ENCODE measurements at places on chromosomes 3 and 15.
A peak's percentile ranks its signal among the peaks of the same experiment; 100 is the strongest.

DNA sequence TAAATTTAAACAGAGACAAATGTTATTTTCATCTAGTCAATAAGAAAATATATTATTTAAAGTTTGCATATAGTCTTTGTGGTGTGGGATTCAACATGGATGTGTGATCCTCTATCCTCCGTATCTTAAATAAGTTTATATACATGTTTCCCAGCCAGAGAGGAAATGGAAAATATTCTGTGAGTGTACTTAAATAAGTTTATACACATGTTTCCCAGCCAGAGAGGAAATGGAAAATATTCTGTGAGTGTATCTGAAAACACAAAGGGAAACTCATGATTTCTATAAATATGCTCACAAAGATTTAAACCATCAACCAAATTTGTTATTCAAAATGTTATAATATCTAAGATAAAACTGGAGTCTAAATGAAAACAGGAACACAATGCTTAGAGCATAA lies 110.0 kb upstream of the MELTF start:
- DNase-seq, result no peak

DNA sequence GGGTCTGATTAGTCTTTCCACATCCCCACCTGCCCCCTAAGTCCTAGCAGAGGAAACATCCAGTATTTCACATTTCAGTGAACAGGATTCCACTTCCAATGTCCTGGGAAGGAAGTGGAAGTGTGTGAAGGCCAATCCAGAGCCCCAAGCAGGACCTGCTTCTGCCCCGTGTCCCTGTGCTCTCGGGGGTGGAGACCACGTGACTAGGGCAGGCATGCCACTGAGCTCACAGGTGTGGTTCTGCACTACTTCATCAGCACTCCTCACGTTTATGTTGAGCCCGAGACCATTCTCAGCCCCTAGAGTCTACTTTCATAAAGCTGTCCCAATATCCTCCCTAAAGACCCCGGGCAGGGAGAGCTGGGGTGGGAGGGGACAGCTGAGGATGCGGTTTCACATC lies 84.3 kb downstream of the RAB11A start:
- DNase-seq, result no peak

- peak; percentile 87 for DNase-seq
Observed at GRCh38 chr3:123618768-123619484, 34.1 kb upstream of the HACD2 start.

DNA sequence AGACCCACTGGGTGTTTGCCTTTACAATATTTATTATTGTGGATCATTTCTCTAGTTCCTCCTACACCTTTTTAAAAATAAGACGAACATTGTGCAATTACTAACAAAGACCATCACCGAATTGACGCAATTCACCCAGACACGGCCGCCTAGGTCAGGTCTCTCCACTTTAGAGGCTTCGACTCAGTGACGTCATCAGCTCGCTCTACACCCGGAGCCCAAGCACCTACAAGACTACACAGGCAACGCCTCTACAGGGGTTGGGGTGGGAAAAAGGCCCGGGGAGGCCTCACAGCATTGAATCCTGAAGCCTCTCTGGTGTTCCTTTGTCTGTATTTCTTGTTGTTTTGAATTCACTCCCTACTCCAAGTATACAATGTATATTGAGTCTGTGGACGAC lies 16.6 kb downstream of the ZIC4 start:
- DNase-seq, result no peak

DNA sequence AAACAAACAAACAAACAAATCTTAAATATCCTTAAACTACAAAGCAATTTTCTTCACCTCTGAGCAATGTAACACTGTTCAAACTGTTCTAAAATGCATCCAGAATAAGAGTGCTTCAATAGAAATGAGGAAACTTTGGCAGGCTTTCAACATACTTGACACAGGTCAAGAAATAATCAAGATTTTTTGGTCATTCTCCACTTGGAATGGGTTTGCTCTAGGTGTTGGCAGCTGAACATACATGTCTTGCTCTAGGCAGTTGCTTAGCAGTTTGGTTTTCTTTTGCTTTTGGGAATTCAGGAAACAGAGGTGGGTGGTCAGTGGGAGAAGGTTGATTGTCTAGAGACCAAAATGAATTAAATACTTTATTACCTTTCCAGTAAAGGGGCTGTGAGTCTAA lies 1.4 kb upstream of the LRRC3B start:
- no peak for DNase-seq

DNA sequence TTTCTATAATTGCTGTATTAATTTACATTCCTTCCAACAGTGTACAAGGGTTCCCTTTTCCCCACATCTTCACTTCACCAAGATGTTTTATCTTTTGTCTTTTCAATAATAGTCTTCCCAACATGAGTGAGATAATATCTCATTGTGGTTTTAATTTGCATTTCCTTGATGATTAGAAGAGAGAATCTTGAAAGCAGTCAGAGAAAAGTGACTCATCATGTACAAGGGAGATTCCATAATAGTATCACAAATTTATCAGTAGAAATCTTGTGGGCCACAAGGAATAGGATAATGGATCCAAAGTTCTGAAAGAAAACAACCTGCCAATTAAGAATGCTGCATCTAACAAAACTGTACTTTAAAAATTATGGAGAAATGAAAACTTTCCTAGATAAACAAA lies 189.3 kb downstream of the NECTIN3 start:
- DNase-seq, result no peak

GRCh38 chr3:182370949-182371348 lies 422.4 kb upstream of the ATP11B start:
- peak; percentile 32 for DNase-seq

GRCh38 chr15:31332020-31332680 lies 5.5 kb downstream of the KLF13 start:
- no peak for DNase-seq

DNA sequence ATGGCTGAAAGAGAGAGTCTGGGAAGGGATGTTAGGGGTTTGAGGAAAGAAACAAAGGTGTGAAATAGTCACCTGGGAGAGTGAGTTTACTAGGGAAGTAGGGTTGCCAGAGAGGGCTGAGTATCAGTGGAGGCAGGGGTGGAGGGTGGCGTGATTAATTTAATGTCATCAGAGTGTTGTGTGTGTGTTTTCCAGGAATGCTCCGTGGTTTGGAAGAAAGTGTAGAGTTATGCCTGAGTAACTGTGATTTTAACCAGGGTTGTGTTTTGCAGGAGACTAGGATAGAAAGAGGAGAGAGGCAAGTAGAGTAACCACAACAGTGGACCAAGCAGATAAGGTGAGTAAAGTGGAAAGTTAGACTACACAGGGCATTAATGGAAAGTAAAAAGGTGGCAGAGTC lies 27.2 kb downstream of the PLD1 start:
- peak; percentile 57 for DNase-seq

DNA sequence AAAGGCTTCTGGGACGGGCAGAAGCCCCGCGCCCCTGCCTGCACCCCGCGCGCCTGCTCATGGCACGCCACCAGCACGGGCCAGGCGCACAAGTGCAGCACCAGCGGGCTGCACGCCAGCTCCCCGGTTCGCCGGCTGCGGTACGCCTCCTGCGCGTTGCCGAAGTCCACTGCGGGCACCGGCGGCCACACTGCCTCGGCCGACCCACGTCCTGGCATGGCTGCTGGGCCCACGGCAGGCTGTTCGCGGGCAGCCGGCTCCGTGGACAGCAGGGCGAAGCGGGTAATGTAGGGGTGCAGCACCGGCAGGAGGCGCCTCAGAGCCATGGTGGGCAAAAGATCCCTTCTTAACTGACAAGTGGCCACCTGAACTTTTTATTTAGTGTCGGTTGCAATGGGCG lies 34.8 kb downstream of the MCCC1 start:
- DNase-seq, result no peak

GRCh38 chr3:31405515-31405914 lies 127.2 kb upstream of the STT3B start:
- peak; percentile 35 for DNase-seq

GRCh38 chr3:185503521-185503920 lies 4.7 kb upstream of the TMEM41A start:
- no peak for DNase-seq

DNA sequence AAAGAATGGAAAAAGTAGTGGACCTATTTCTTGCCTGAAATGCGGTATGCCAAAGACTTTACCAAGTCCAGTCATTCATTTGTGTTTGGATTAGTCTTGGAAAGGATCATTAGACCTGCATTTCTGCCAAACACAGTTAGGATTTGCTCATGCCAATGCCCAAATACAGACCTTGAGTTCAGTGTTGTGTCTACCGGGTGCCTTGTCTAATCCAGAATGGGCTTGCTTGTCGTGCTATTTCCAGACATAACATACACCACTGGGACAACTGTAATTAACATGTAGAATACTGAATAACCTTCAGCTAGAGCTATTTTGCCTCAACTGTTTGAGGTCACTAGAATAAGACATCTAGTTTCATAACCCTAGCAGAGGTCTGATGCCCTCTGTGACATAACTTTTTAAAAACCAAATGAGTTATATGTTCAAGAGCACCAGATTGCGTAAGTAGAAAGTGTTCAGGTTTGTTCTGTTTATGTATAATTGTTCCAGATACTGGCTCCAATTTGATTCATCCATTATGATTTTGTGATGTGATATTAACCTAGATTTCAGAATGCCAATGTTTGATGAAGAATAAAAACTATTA lies 145.3 kb upstream of the DPH6 start:
- no peak for DNase-seq

- peak; percentile 81 for DNase-seq
Observed at GRCh38 chr3:71579935-71580406, 3.6 kb downstream of the FOXP1 start.

DNA sequence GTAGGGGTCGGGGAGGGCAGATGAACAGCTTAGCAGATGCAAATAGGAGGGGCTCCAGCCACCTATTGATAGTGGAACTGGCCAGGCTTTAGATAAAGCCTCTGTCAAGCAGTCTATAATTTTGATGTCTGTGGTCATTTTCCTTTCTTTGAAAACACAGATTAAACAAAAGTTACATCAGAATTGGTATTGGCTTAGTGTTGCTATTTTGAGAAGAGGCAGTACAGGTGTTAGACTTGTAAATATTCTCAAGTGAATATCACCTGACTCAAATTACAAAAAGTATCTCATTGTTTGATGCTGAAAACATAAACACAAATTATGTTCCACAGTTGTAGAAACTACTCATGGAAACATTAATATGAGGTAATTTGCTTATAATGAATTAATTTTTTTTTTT lies 18.1 kb downstream of the GHRL start:
- DNase-seq, result no peak

GRCh38 chr15:35141743-35142471 lies 56.8 kb upstream of the NANOGP8 start:
- DNase-seq, result peak; percentile 96

DNA sequence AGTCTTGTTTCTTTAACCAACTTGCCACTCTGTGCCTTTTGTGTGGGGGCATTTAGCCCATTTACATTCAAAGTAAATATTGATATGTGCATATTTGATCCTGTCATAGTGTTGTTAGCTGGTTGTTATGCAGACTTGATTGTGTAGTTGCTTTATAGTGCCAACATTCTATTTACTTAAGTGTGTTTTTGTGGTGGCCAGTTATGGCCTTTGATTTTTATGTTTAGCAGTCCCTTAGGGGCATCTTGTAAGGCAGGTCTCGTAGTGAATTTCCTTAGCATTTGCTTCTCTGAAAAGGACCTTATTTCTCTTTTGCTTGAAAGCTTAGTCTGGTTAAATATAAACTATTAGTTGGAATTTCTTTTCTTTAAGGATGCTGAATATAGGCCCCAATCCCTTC lies 282.8 kb upstream of the NECTIN3 start:
- no peak for DNase-seq

GRCh38 chr3:30711151-30711550 lies 104.8 kb downstream of the TGFBR2 start:
- DNase-seq, result no peak

GRCh38 chr3:112776836-112777235 lies 69.8 kb downstream of the CD200R1L start:
- DNase-seq, result peak; percentile 43

DNA sequence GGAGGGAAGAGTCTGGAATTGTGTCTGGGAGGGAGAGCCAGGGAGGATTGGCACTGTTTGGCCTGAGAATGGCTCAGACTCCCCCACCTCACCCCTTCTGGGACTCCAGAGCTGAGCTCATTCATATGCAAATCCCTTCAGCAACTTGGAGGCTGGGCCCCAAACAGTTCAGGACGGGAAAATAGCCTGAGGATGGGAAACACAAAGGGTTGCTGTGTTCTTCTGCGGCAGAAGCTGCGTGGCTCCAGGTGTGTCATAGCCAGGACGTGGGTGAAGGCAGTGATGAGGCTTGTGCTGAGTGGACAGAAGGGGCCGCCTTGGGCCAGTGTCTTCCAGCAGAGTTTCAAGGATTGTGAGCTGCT lies 16.6 kb downstream of the MASP1 start:
- no peak for DNase-seq

GRCh38 chr3:114504941-114505628 lies 211.3 kb downstream of the TIGIT start:
- peak; percentile 29 for DNase-seq

GRCh38 chr3:63807961-63808565 lies 11.0 kb upstream of the C3orf49 start:
- DNase-seq, result no peak

DNA sequence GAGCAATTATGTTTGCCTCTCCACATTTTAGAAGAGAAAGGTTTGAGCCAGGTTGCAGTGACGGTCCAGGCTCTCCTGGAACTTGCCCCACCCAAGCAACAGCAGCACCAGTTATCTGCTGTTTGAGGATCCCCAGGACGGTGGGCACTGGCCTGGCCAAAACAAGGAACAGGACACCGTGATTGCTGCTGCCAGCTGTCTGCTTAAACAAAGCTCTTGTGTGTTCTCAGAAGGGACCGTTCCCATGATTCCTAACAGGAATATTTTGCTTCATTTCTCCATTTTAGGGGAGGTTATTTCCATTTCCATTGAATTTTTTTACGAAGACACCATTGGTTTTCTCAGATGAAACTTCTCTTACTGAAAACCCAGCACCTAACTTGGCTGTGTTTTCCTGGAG lies 66.4 kb upstream of the RPL35A start:
- DNase-seq, result no peak

DNA sequence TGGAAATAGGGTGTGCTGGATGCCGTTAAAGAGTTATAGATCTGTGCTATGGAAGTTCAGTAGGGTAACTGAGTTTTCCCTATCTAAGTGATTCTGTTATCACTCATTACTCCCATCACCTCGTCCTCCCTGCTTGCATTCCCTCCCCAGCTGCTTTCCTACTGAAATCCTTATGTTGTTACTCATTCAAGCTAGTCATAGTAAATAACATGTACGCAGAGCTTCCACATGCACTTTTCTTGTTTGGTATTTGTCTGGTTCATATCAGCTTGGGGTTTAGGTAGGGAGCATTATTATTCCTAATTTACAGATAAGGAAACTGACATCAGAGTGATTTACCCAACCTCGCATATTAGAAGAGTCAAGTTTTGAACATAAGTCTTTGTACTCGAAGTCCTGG lies 135.1 kb downstream of the HCN4 start:
- no peak for DNase-seq

- no peak for DNase-seq
Observed at GRCh38 chr15:91100814-91101607, 954 bp downstream of the SV2B start.

- peak; percentile 52 for DNase-seq
Observed at GRCh38 chr3:50370594-50370993, 11.3 kb upstream of the TMEM115 start.

GRCh38 chr15:69223083-69223813 lies 62.8 kb downstream of the GLCE start:
- no peak for DNase-seq

GRCh38 chr3:170220871-170221270 lies 1.4 kb upstream of the PRKCI start:
- peak; percentile 8 for DNase-seq

Measured in fibroblast of upper back skin (primary cell).